MG63 (cell line): ENCODE measurements at places on chromosomes 7 and 10.
A peak's percentile ranks its signal among the peaks of the same experiment; 100 is the strongest.

DNA sequence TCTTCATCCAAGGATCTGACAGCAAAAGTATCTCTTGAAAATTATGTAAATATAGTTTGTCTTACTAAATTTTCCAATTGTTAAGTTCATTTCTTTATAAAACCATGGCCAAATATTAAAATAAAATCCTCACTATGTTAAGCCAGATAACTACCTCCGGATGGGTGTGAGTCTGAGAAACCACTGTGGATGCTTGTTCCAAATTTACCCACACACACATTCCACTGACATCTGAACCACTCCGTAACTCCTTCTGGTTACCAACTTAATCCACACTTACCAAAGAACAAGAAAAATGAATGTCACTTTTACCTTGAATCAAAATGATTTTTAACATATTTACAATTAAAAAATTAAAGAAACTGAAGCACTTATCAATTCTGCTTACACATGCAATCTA is 19.7 kb downstream of the CYTH3 start:
- no peak for DNase-seq

DNA sequence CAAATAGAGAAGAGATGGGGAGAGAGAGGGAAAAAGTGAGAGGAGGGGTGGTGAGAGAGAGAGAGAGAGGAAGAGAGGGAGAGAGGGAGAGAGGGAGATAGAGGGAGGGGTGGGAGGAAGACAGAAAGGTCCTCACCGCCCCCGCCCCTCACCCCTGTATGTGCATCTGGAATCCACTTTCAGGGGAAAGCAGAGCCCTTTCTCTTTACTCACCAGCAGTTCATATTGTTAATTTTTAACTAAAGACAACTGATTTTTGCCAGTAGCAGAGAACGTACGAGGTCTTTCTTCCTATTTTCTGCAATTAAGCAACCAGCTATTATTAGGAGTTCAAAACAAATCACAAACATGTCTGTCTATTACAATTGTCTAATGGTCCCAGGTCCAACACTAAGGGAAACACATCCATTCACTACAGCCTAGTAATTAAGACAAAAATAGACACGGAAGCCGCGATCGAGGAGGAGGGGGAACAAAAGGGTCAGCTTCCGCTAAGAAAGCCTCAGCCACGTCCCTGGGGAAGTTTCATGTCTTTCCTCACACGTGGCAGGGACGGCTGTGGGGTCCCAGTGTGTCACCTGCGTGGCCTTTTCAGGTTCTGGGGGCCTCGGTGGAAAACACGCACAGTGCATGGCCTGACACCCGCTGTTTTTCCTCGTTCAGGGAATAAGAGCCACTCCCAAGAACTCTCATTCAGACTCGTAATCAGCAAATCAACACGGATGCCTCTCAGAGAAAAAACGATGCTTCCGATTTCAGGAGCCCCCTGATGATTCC is 572.0 kb downstream of the PTPRN2 start:
- no peak for DNase-seq

- DNase-seq = no peak
Measured at GRCh38 chr7:157501581-157501980, 164.8 kb downstream of the DNAJB6 start.

DNA sequence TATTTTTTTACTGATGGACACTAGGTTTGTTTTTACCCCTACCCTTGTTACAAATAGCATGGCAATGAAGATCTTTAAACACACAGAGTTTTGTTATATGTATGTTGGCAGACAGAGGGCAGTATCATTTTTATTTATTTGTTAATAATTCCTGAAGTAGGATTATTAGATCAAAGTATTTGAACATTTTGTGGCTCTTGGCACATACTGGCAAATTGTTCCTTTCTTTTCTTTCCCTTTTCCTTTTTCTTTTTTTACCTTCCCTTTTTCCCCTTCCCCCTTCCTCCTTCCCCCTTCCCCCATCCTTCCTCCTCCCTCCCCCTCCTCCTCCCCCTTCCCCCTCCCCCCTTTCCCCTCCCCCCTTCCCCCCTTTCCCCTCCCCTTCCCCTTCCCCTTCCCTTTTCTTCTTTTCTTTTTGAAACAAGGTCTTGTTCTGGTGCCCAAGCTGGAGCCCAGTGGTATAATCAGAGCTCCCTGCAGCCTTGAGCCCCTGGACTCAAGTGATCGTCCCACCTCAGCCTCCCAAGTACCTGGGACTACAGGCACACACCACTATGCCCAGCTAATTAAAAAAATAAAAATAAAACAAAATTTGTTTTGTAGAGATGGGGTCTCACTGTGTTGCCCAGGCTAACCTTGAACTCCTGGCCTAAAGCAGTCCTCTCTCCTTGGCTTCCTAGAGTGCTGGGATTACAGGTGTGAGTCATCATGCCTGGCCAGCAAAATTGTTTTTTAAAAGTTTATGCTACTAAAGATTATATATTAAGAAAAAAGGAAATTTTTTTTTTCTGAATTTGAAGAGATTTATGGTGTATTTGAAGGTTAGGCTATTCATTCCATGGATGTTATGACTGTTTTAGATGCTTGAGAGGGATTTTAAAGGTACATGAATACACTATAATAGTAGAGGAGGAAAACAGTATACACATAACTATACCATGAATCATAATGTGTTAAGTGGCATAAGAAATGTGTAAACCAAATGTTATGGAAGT is 39.3 kb downstream of the SEPTIN7 start:
- peak; percentile 37 for DNase-seq

- no peak for DNase-seq
Measured at GRCh38 chr7:84060760-84061261, 133.8 kb downstream of the SEMA3A start.

DNA sequence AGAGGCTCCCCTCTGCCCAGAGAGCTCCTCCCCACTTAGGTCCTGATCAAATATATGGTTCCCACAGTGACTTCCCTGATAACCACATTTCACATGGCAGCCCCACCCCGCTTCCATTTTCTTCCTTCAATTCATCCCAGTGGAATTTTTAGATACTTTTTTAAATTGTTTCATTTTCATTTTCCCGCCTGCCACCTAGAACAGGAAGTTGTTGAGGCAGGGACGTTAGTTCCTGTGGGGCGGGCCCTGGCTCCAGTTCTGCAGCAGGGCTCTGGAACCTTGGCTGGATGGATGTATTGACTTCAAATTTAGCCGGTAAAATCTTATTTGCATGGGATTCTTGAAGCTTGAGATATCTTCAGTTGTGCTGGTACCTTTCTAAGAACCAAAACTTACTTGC is 226.6 kb downstream of the PAXIP1 start:
- no peak for DNase-seq

GRCh38 chr7:116367171-116367813 is 132.2 kb upstream of the CAV2 start:
- no peak for DNase-seq

- no peak for DNase-seq
Measured at GRCh38 chr7:114309729-114310128, 104.9 kb upstream of the FOXP2 start.

- no peak for DNase-seq
Measured at GRCh38 chr7:88111954-88112471, 107.8 kb downstream of the SRI start.

- no peak for DNase-seq
Measured at GRCh38 chr10:2744547-2745200, 322.7 kb upstream of the PFKP start.

- DNase-seq = no peak
Measured at GRCh38 chr10:97517778-97518300, 19.1 kb downstream of the UBTD1 start.

- DNase-seq = no peak
Measured at GRCh38 chr7:106151459-106152312, 39.6 kb upstream of the SYPL1 start.

DNA sequence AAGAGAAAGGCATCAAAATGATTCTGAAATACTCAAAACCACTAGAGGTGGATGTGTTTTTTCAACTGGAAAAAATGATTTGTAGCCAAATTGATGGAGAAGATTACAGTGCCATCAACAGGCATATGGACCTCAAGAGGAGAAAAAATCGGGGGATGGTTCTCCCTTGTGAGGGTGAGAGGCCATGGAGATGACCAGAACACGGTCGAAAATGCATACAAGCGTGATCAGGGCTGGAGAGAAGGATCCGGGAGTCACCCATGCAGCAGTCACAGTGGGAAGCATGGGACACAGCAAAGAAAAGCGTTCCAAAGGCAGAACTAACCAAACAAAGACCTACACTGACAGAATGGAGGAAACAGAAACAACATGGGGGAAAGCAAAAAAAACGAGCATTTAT is 80.3 kb downstream of the SLC37A3 start:
- DNase-seq = no peak

DNA sequence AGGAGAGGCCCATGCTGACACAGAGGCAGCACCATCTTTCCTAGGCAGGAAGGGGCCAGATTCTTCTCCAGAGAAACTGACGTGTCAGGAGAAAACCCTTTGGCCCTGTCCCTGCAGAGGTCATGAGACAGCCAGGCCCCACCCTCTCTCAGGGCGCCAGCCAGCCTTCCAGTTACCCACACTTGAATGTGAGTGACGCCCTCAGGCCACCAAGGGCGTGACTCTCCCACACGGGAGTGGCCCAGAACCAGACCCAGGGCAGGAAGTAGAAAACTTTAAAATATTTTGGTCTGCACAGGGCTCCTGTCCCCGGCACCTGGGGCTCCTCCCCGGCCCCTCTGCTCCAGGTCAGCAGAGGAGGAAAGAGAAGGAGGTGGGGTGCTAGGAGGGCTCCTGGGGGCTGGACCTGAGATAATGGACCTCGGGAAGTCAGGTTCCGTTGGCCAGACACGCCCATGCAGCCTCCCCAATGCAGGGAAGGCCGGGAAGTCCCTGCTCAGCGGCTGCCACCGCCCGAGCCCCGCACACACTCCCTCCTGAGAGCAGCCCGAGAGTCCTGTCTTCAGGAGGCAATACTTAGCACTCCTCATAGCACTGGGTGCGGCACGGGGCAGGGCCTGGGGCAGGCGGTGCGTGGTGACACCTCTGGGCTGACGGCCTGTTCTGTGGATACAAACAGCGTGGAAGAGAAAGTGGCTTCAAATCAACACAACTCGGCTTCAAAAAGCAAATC is 67.0 kb upstream of the CFAP46 start:
- peak; percentile 87 for DNase-seq

- no peak for DNase-seq
Measured at GRCh38 chr10:110058212-110058611, 50.4 kb downstream of the ADD3 start.

GRCh38 chr7:66247380-66248078 is 42.4 kb downstream of the TPST1 start:
- DNase-seq = no peak

DNA sequence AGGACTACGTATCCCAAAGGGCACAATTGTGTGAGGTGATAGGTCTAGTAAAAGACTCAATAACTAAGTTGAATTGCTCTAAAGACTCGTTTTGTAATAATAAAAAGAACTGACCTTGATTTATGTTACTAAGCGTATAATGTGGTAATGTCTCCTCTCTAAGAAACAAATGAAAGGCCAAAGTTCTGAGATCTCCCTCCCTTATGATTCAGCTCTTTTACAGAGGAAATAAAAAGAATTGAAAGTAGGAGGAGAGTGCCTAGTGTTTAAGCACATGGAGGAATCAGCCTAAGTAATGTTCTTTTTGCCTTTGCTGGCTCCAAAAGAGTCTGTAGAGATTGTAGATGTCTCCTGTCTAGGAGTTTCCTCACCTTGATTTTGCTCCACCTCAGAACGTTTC is 98.0 kb downstream of the ARL4A start:
- no peak for DNase-seq

DNA sequence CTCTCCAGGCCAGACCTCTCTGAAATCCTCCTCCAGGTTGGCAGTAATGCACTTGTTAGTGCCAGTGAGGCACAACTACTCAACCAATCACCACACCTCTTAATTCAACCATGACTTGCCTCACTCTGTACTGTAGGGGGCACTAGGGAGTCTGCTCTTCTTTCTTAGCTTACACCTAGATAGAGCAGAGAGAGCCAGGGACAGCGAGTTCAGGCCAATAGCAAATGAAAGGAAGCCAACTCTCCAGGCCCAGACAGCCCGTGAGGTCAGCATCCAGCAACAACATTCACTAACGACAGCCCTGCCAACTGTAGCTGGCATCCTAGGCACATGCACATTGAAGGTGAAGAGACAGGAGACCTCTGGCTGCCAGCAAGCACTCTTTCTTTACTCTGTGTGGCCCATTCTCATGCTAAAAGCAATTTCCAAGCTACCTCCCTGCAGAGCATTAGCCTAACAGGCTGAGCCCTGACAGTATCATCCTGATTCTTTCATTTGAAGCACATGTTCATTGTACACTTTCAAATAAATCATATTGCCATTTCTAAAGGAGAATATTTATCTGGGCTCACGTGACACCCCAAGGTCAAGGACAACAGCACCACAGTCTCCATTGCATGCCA is 136.3 kb downstream of the DPY19L1 start:
- no peak for DNase-seq

- peak; percentile 75 for DNase-seq
Measured at GRCh38 chr10:93379731-93380575, 102.2 kb downstream of the MYOF start.
